T-cell (primary cell): ENCODE measurements at places on chromosomes 12 and 14. TPM values are rescaled to one million over a fixed set of nuclear protein-coding genes. Genes with fewer than 3 reads are reported as not detected.

- no peak for DNase-seq
Observed at GRCh38 chr12:76685246-76685678, 78.7 kb upstream of the ZDHHC17 start.

GRCh38 chr14:100844082-100844408 lies 18.1 kb downstream of the MEG3 start:
- DNase-seq, result no peak

- no peak for DNase-seq
Observed at GRCh38 chr12:122757568-122757967, 4.9 kb downstream of the DENR start.

DNA sequence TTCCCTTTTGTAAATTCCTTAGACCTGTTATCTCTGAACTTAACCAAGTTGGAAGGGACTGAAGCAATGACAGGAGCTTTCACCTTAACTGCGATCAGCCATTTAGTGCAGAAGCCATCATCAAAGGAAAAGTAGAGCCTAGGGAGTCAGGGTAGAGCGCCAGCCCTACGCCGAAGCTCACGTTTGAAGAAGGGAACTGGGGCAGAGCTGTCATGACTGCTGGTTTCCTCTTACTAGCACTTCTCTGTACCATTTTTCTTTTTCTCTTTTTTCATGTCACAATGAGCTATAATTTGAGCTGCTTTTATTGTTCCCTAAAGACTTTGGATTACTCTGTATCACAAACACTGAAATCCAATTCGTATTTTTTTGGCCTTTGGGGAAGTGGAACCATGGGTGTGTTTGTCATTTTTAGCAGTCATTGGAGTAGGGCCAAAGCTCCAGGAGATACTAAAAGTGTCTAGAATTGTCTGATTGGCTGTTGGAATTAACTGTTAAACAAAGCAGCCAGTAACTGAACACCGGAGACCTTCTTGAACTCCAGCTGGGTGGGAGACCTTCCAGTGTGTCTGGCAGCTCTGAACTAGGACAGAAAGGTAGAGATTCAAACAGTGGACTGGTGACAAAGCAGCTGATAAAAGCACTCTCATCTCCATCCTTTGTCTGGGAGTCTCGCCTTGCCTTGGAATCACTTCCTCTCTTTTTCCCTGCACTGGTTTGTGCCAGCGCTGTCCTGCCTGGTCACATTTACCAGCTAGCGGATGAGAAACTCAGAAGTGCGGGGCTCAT lies 9.1 kb downstream of the MTRFR start:
- DNase-seq, result no peak

- no peak for DNase-seq
Observed at GRCh38 chr14:75246546-75247285, 31.9 kb upstream of the FOS start.

DNA sequence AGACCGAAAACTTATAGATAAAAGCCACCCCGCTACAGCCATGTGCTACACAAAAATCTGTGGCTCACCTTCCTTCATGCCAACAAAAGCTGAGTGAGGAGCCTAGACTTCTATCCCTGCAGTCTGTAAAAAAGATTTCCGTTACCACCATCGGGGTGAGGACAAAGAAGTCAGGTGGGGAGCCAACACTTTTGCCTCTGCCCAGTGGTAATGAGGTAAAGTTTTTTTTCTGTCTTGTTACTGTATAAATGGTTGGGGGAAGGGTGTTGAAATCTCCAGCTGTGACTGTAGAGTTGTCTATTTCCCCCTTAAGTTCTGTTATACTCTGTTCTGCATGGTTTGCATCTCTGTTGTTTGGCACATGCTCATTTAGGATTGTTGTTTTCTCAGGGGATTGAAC lies 707.8 kb downstream of the FLRT2 start:
- no peak for DNase-seq

DNA sequence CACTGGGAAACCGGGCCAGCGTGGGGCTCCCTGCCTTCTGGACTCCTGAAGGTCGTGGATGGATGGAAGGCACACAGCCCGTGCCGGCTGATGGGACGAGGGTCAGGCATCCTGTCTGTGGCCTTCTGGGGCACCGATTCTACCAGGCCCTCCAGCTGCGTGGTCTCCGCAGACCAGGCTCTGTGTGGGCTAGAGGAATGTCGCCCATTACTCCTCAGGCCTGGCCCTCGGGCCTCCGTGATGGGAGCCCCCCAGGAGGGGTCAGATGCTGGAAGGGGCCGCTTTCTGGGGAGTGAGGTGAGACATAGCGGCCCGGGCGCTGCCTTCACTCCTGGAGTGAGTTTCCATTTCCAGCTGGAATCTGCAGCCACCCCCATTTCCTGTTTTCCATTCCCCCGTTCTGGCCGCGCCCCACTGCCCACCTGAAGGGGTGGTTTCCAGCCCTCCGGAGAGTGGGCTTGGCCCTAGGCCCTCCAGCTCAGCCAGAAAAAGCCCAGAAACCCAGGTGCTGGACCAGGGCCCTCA lies 26.9 kb downstream of the HIP1R start:
- DNase-seq, result no peak

DNA sequence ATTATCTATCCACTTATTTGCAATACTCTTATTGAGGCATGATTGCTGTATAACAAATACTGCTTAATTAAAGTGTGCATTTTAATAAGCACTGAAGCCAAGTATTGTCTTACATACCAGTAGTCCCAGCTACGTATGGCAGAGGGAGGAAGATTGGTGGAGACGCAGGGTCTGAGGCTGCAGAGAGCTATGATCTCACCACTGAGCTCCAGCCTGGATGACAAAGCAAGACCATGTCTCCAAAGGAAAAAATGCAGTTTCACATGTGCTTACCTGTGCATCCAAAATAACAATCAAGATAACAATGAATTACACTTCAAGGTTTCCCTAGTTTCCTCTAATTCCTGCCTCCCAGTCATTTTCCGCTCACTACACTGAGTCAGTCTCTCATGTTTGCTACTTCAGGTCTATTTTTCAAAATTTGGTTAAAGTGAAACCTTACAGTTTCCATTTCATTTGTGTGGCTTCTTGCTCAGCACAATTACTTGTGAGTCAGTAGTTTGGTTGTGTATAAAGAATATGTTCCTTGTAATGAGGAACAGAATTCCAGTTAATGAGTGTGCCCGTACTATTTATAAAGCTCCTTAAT lies 1250.1 kb downstream of the TMEM121 start:
- DNase-seq, result no peak

- peak; percentile 43 for DNase-seq
Observed at GRCh38 chr12:54958048-54958658, 26.4 kb downstream of the TESPA1 start.

Gene ALDH1L2
- total RNA-seq, result not detected

Gene PWP1
- 29.8 TPM for total RNA-seq

Gene PKP2
- 0.95 TPM for total RNA-seq

Gene PTPN21
- 0.18 TPM for total RNA-seq

Gene KRT82
- total RNA-seq, result not detected

Gene IL31
- not detected for total RNA-seq

Gene BCL7A
- 7.4 TPM for total RNA-seq
